Suppressor macrophage (primary cell): ENCODE measurements at places on chromosomes 16 and 17.

DNA sequence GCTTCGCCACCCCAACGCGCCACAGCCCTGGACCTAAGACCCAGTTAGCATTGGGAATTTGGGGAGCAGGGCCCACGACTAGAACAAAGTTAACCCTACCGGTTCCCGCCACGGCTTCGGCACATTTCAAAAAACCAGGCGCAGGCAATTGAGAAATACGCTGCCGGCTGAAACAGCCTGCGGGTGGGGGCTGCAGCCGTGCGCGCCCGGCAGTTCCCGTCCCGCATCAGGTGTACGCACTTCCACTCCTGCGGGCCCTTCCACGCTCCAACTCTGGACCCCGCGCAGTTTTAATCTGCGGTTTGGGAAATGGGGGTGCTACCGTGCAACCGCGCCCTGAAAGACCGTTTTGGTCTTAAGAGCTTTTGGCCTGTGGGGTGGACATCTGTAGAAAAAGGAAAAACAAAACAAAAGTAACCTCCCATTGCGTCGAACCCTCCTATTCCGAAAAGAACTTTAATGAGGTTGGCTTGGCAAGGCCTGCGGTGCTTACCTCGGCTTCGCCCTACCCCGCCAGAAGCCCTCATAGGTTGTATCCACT lies 7.1 kb downstream of the IRX5 start:
- no peak for DNase-seq

GRCh38 chr17:19346351-19347255 lies 15.9 kb downstream of the B9D1 start:
- no peak for DNase-seq

GRCh38 chr17:66632731-66633130 lies 202.2 kb upstream of the CACNG5 start:
- no peak for DNase-seq

GRCh38 chr17:8503368-8503767 lies 67.7 kb downstream of the NDEL1 start:
- DNase-seq, result no peak

- DNase-seq, result no peak
These were observed 78.8 kb upstream of the DOC2B start for GRCh38 chr17:260031-260791.

GRCh38 chr16:19138601-19139000 lies 24.8 kb downstream of the ITPRIPL2 start:
- DNase-seq, result peak; percentile 84

DNA sequence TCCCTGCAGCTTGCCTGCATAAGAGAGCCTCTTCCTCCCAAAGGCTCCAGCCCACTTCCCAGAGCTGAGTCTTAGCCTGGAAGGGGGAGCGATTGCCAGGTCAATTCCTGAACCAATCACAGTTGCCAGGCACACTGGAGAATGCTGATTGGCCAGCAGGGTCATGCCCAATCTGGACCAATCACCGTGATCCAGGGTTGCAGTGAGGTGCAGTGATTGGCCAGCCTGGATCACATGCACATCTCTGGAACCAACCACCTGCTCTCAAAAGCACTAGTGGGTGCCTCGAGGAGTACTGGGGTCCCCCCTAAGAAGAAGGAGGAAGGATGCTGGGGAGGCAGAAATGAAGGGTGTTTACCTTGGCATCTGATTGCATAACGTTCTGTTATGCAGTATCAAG lies 18.4 kb downstream of the NAGPA start:
- DNase-seq, result no peak
